ENCODE measurements at places on chromosomes 4 and X. TPM values are rescaled to one million over a fixed set of nuclear protein-coding genes. Genes with fewer than 3 reads are reported as not detected.

DNA sequence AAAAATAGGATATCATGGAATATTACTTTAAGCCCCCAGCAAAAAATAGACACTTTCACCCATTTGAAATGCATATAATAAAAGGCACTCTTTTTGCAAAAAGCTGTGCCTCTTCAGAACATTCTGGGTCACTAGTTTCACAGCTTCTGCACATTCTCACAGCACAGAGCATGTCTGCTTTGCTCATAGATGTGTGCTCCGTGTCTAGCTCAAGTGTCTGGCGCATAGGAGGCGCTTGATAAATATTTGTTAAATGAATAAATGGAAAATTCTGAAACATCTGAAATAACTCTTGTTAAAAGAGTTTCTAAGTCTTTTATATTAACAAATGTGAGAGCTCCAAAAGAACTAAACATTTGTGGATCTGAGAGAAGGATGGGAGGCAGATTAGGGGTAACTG lies 275.2 kb downstream of the PTTG2 start:
- peak; percentile 24 for DNase-seq

DNA sequence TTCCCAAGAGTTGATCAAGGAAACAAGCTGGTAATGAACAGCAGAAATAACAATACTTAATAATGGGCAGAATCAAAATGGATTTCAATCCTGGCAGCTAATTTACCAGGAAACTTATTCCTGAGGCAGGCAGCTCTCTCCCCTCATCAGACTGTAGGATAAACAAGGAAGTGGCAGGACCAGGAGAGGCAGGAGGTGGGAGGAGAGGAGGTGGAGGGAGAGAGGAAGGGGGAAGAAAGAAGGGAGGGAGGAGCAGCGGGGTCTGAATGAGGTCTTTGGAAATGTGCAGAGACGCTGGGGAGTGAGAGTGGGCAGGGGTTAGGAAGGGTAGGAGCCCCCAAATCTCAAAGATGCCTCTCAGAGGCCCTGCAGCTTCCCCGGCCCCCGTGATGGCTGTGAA lies 231.5 kb downstream of the BCOR start:
- no peak for DNase-seq

GRCh38 chr4:149845743-149846142 lies 30.1 kb upstream of the IQCM start:
- no peak for DNase-seq

- DNase-seq = no peak
Measured at GRCh38 chr4:143768007-143768591, 67.6 kb upstream of the FREM3 start.

DNA sequence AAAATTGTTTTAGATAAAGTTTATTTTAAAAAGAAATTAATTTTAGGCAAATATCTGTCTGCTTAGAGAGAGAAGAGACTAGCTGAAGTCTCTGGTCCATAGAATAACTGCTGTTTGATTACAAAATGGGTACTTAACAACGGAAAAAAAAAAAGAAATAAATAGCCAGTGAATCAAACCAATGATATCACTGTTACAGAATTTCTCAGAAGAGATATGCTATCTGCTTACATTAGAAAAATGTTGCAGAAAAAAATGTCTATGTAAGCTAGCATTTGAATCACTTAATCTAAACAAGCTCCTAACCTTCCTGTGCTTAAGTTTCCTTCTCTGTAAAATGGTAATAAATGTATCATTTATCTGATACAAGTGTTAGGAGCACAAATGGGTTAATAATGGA lies 189.9 kb downstream of the IL15 start:
- no peak for DNase-seq

- no peak for DNase-seq
Measured at GRCh38 chr4:47359891-47360290, 103.6 kb downstream of the COMMD8 start.

- no peak for DNase-seq
Measured at GRCh38 chr4:86934147-86934770, 552 bp upstream of the AFF1 start.

DNA sequence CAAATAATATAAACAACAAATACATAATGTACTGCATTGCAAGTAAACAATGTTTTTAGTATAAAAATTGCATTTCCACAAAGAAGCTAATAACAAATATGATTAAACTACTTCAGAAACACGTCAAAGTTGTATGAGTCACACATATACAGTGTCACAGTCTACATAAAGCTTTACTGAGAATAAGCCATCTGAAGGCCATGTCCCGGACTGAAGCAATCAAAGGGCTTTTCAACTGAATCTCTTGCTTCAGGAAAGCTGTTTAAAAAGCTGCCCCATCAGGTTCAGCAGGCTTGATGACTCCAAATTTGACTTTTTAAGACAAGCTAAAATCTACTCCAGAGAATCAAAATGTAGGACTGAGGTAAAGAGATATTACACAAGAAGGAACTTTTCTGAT lies 1476.8 kb downstream of the ADGRL3 start:
- no peak for DNase-seq

- no peak for DNase-seq
Measured at GRCh38 chr4:159400558-159401225, 297.8 kb downstream of the RAPGEF2 start.

Gene MAGEE2
- total RNA-seq = 0.43 TPM

Gene GIMD1
- 34.1 TPM for total RNA-seq

Gene CCNG2
- 55.3 TPM for total RNA-seq

Gene HSD17B13
- total RNA-seq = 0.95 TPM

Gene TKTL1
- total RNA-seq = not detected
